ENCODE measurements at places on chromosomes 6 and 20. TPM values are rescaled to one million over a fixed set of nuclear protein-coding genes. Genes with fewer than 3 reads are reported as not detected.

Gene ZMYND8
- 31.5 TPM for total RNA-seq

Gene SRC
- total RNA-seq, result 13.7 TPM

- no peak for DNase-seq
These were observed 4.7 kb downstream of the MRPS18A start for GRCh38 chr6:43682724-43683429.

- no peak for DNase-seq
These were observed 132.4 kb downstream of the CFAP61 start for GRCh38 chr20:20184706-20185105.

GRCh38 chr6:90939906-90940305 is 353.0 kb upstream of the MAP3K7 start:
- no peak for DNase-seq

- DNase-seq, result no peak
These were observed 49.8 kb upstream of the THEMIS start for GRCh38 chr6:127950566-127951145.

DNA sequence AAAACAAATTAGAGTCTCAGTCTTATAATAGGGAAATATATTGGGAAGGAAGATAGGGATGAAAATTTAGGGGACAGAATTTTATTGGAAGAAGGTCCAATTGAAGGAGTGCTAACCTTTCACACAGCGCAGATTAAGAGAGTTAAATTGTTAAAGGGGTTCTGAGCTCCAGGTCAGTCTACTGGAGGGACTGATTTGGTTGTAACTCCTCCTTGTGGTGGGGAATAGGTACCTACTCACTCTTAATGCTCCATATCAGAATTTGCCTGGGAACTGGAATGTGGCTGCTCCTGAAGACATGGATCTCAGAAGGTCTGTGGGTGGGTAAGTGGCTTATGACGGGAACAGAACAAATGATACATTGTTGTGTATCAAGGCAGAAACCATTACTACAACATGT is 143.5 kb downstream of the FLRT3 start:
- no peak for DNase-seq

- no peak for DNase-seq
These were observed 240.3 kb downstream of the DLL1 start for GRCh38 chr6:170050591-170051041.

DNA sequence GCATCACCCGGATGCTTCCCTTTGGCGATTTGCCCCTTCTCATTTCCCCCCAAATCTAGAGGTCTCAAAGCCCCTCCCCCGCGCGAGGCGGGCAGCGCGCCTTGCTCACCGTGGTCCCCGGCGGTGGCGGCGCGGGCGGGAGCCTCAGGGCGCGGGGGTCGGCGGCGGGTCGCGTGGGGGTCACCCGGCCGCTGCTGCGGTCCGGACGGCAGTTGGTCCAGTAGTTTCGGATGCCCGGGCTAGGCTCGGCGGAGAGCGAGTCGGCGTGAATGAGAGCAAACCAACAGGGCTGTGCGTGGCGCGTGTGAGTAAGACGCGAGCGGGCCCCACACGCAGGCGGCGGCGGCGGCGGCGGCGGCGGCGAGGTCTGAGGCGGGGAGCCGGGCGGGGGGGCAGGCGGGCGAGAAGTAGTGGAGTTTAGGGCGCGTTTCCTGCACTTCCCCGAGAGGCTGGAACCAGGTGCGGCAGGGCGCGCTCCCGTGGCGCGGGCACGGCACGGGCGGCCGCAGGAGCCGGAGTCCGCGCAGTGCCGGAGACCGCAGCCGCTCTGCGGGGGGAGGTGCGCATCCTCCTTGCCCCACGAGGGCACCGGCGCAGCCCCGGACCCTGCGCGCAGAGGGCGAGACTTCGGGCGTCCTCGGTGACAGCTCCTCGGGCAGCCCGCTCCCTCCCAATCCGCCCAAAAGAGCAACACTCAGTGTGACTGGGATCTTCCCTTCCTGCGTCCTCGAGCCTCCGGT is 567 bp downstream of the HS3ST5 start:
- DNase-seq, result no peak

GRCh38 chr20:36773107-36773596 is 411 bp downstream of the DSN1 start:
- no peak for DNase-seq

Data from right cardiac atrium (tissue), 5 donors.